ENCODE measurements at places on chromosomes 6 and 20.

- DNase-seq: no peak
Observed at GRCh38 chr6:103042336-103042735, 1648.8 kb downstream of the GRIK2 start.

GRCh38 chr20:53495398-53496092 is 98.1 kb downstream of the ZNF217 start:
- no peak for DNase-seq

- DNase-seq: no peak
Observed at GRCh38 chr6:20564777-20565176, 30.5 kb downstream of the CDKAL1 start.

DNA sequence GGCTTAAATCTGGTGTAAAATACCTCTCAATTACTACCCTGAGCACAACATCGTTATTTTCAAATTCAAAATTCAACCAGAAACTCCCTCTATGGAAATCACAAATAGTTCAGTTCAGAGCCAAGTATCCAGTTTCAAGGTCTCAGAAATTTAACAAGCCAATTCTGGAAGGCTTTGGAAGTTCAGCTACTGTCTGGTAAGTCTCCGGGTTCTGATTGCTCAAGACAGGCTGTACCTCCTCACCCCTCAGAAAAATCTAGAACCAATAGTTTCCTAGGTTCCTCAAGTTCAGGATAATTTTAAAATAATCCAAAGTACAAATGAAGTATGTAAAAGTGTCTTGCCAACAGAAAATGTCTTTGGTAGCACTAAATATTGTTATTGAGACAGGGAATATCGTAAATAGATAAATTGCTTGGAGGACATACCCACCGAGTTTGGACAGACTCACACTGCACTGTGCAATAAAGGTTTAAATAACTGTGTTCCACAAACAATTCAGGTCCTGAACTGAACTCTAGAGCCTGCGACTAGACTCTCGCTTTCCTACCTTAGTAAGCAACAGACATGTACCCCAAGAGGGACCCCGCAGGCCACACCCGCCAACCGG is 729 bp downstream of the ATG5 start:
- DNase-seq: no peak

GRCh38 chr6:7311917-7312615 is 933 bp downstream of the SSR1 start:
- DNase-seq: no peak
